Ascending aorta (tissue), 2 donors: ENCODE measurements at places on chromosomes 7 and 10.

GRCh38 chr10:121519901-121520493 is 78.2 kb downstream of the FGFR2 start:
- no peaks in the 10 kb centered on the region for H3K4me1 ChIP-seq
- no peak overlapping the region for H3K27ac ChIP-seq
- no peaks in the 10 kb centered on the region for H3K36me3 ChIP-seq
- no peaks in the 10 kb centered on the region for H3K27me3 ChIP-seq

- no peak for DNase-seq
- no peak overlapping the region for H3K27ac ChIP-seq
- H3K36me3 ChIP-seq, result no peaks in the 10 kb centered on the region
Observed at GRCh38 chr7:18257711-18258110, 230.1 kb upstream of the PRPS1L1 start.

- no peaks in the 10 kb centered on the region for H3K4me1 ChIP-seq
- DNase-seq, result no peak
- no peak overlapping the region for H3K4me3 ChIP-seq
- no peaks in the 10 kb centered on the region for H3K27me3 ChIP-seq
- H3K36me3 ChIP-seq, result no peaks in the 10 kb centered on the region
Observed at GRCh38 chr10:66723608-66724400, 202.0 kb upstream of the LRRTM3 start.

- H3K4me1 ChIP-seq, result no peaks in the 10 kb centered on the region
- no peaks in the 10 kb centered on the region for H3K27me3 ChIP-seq
- no peak overlapping the region for H3K27ac ChIP-seq
- no peak for DNase-seq
- H3K36me3 ChIP-seq, result no peaks in the 10 kb centered on the region
Observed at GRCh38 chr7:118140468-118140867, 43.5 kb upstream of the LSM8 start.

- H3K27ac ChIP-seq, result no peak overlapping the region
- no peak overlapping the region for H3K4me3 ChIP-seq
- H3K36me3 ChIP-seq, result peaks cover 4% of the 10 kb centered on the region
- no peaks in the 10 kb centered on the region for H3K27me3 ChIP-seq
- no peak for DNase-seq
Observed at GRCh38 chr7:111517549-111517951, 44.7 kb downstream of the IMMP2L start.

DNA sequence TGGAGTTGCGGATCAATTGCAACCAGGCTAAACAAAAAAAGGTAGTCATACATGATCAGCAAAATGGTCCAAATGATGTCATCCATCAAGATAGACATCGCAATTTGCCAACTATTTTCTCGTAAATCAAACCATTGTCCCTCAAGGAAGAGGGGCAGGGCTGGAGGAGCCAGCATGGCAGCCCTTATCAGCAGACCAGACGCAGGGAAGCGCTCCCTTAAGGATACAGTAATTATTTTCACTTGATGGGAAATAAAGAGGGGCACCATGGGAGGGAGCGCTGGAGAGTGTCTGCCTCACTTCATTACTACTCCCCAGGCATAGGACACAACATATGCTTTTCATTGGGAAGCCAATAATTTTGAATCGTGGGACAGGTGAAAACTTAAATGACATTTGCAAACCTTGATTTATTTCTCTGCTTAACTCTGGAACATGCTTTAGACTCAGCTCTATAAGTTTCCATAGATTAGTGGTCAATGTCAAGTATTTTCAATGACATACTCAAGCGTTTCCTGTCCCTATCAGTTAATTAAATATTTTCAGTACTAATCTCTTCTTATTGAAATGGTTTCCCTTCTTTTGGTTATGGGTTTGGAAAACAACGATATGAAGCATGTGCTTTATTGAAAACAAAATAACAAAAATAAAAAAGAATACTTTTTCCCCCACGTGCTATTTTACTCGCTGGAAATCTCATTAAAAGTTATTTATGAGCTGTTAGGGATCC is 202.4 kb upstream of the HABP2 start:
- no peak overlapping the region for H3K4me3 ChIP-seq
- H3K27me3 ChIP-seq, result no peaks in the 10 kb centered on the region
- peaks cover 4% of the 10 kb centered on the region for H3K4me1 ChIP-seq
- no peak for DNase-seq
- no peak overlapping the region for H3K27ac ChIP-seq

GRCh38 chr7:27095050-27095896 is 527 bp downstream of the HOXA1 start:
- no peaks in the 10 kb centered on the region for H3K27me3 ChIP-seq
- H3K4me3 ChIP-seq, result peak overlapping the region; percentile 82
- H3K36me3 ChIP-seq, result no peaks in the 10 kb centered on the region
- DNase-seq, result no peak
- no peaks in the 10 kb centered on the region for H3K4me1 ChIP-seq

DNA sequence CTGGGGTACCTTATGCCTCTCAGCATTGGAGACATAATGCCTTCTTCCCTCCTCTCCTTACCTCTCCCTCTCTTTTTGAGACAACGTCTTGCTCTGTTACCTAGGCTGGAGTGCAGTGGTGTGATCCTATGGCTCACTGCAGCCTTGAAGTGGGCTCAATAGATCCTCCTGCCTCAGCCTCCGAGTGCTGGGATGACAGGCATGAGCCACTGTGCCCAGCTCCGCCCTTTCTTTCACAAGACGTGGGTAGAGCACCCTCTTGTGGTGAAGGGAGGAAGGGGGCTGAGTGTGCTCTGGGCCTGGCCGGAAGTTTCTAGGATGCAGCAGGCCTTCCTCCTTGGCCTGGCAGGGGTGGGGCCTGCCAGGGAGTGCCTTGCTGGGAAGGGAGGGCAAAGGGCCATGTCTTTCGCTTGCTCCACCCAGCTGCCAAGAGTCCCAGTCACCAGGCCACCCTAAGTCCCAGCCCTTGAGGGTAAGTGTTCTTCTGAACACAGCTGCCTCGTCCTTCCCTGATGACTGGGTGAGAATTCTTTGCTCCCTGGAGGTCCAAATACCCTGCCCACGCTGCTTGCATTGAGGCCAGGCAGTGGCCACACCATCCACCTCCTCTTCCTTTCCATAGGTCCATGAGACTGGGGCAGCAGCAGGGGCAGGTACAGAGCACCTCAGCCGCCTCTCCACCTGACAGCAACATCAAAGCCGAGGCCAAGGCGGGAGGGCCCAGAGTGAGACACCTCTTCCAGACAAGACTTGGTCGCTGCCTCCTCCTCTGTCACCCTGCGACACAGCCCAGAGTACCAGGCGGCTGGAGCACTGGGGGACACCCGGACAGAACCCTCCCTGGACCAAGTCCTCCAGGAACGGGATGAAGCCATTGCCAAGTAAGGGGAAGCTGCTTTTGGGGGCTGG is 3.7 kb downstream of the ABHD11 start:
- no peaks in the 10 kb centered on the region for H3K27me3 ChIP-seq
- H3K36me3 ChIP-seq, result peaks cover 6% of the 10 kb centered on the region
- peaks cover 16% of the 10 kb centered on the region for H3K4me1 ChIP-seq
- no peak overlapping the region for H3K27ac ChIP-seq
